ENCODE measurements at places on chromosomes 5 and 9. TPM values are rescaled to one million over a fixed set of nuclear protein-coding genes. Genes with fewer than 3 reads are reported as not detected.

Gene PCDHA6
- 4.0 TPM for polyA plus RNA-seq

Gene SH3RF2
- not detected for polyA plus RNA-seq

Gene SV2C
- 53.8 TPM for polyA plus RNA-seq

Gene SPATA31C1
- not detected for polyA plus RNA-seq

Gene ZMAT2
- polyA plus RNA-seq = 45.9 TPM

Gene BRINP1
- polyA plus RNA-seq = 38.1 TPM

Gene SEMA6A
- polyA plus RNA-seq = 2.7 TPM

Gene ASPN
- 0.70 TPM for polyA plus RNA-seq

Gene DRD1
- 10.2 TPM for polyA plus RNA-seq

Gene CHMP5
- 278 TPM for polyA plus RNA-seq

Gene RNF183
- not detected for polyA plus RNA-seq

Gene IQGAP2
- 0.44 TPM for polyA plus RNA-seq

Gene AFAP1L1
- not detected for polyA plus RNA-seq

Gene GNA14
- polyA plus RNA-seq = 7.1 TPM

Gene C9
- polyA plus RNA-seq = 0.08 TPM

Gene HMCN2
- polyA plus RNA-seq = not detected
